ENCODE measurements at places on chromosomes 13 and 19. TPM values are rescaled to one million over a fixed set of nuclear protein-coding genes. Genes with fewer than 3 reads are reported as not detected.

Gene SOX21
- polyA plus RNA-seq, result not detected

Gene TINCR
- not detected for polyA plus RNA-seq

Gene BORCS8
- 21.9 TPM for polyA plus RNA-seq

Gene ZBTB45
- 6.5 TPM for polyA plus RNA-seq

Gene DGKH
- polyA plus RNA-seq, result 1.2 TPM

Data from naive thymus-derived CD4-positive, alpha-beta T cell (primary cell).